Muscle of back (tissue), 13 donors: ENCODE measurements at places on chromosomes 7 and 10. TPM values are rescaled to one million over a fixed set of nuclear protein-coding genes. Genes with fewer than 3 reads are reported as not detected.
A peak's percentile ranks its signal among the peaks of the same experiment; 100 is the strongest.

GRCh38 chr7:117362294-117362888 lies 39.5 kb upstream of the WNT2 start:
- DNase-seq = no peak

Gene STAMBPL1
- polyA plus RNA-seq = 7.3 TPM

DNA sequence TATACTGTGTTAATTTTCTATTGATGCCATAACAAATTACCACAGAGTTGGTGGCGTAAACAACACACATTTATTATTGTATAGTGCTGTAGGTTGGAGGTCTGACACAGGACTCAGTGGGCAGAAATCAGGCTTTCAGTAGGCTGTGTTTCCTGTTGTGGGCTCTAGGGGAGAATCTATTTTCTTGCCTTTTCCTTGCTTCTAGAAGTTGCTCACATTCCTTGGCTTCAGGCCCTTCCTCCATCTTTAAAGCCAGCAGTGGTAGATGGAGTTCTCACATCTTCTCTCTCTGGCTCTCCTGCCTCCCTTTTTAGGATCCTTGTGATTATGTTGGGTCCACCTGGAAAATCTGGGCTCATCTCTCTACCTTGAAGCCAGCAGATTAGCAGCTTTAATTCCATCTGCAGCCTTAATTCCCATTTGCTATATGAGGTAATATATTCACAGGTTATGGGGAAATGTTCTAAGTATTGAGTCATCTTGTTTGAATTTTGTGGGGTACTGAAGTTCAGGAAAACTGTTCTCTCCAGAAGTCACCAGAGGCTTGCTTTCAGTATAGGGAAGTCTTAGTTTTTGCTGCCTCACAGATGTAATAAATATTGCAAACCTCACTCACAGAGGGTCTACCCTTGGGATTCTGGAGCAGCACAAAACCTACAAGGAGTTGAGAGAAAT lies 38.9 kb downstream of the CCNY start:
- no peak for DNase-seq

DNA sequence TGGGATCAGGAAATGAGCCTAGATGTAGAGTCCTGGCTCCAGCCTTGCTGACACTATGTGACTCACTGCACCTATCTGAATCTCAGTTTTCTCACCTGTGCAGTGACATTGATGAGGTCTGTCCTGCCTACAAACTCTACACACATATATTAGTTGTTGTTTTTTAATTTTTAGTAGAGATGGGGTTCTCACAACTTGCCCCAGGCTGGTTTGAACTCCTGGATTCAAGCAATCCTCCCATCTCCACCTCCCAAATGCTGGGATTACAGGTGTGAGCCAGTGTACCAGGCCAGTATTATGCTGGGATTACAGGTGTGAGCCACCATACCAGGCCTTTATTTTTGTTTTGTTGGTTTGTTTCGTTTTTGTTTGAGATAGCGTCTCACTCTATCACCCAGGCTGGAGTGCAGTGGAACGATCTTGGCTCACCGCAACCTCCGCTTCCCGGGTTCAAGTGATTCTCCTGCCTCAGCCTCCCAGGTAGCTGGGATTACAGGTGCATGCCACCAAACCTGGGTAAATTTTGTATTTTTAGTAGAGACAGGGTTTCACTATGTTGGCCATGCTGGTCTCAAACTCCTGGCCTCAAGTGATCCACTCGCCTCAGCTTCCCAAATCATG lies 11.8 kb upstream of the DDIT4 start:
- no peak for DNase-seq

GRCh38 chr10:120336911-120337540 lies 120.0 kb upstream of the PLPP4 start:
- DNase-seq = peak; percentile 15

GRCh38 chr7:2617325-2617905 lies 14.4 kb upstream of the TTYH3 start:
- DNase-seq = no peak
